ENCODE measurements at places on chromosomes 2 and 18.

DNA sequence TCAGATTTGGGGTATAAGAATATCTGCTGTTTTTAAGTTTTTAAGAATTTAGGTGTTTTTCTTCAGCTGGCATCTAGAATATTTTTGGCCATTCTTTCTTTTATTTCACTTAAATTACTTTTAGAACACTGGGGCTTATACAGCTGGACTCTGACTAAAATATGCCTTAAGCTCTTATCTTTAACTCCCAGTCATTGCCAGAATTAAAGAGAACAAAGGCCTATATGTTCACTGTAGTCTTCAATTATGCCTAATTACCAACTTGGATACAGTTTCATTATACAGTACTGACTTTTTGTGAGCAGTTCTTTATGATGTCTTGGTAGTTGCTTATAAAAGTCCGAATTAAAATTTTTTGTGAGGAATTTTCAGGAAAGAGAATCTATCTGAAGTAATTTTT, 192.8 kb downstream of the ZNF407 start:
- DNase-seq = no peak

DNA sequence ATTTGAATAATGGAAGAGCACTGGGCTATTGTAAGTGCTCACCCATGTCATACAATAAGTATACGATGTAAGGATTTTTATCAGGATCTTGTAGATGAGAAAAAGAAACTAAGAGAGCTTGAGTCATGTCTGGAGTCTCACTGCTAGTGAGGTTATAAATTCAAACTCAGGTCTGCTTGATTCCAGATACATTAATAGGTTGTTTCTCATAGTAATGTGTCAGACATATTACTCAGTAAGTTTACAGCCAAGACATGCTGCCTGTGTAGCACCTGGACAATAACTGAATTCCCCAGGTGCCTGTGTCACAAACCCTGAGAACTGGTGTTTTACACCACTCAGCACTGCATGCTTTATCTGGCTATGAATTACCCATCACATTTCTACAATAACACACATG, 216.9 kb upstream of the LRP1B start:
- DNase-seq = no peak

DNA sequence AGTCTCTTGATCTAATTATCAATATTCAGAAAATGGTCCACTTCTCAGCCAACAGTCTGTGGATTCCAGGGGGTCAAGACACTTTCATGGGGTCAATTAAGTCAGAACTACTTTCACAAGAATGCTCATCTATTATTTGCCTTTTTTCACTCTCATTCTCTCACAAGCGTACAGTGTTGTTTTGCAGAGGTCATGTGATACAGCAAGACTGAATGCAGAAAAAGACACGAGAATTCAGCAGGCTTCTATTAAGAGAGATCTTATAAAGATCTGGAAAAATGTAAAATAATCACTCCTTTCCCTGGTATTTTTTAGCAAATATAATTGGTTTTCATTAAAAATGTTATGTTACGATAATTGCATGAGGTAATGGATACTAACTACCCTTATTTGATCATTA, 8.7 kb downstream of the RPRD1A start:
- DNase-seq = no peak

- no peak for DNase-seq
These were observed 138.6 kb downstream of the BCL2 start for GRCh38 chr18:63180971-63181376.

- DNase-seq = peak; percentile 15
These were observed 23.3 kb downstream of the SLC30A6 start for GRCh38 chr2:32189011-32189410.

GRCh38 chr2:233265899-233266431, 14.5 kb downstream of the ATG16L1 start:
- no peak for DNase-seq

DNA sequence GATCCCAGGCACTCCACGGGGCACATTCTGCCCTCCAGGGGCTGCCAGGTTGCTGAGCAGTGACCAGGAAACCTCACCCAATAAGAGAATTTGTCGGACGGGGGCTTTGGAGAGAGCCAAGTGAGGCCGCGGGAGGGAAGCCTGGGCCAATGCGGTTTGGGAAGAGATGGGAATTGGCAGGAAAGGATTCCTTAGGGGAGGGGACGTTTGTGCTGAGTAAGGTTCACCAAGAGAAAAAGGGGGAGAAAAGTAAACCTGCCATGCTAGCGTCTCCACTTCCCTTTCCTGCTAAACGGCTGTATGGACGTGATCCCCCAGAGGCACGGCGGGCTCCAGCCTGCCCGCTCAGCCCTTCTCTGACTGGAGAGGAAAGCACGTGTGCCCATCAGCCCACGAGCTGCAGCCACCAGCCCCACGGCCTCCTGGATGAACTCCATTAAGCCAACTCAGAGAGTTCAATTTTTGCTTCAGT, 194.4 kb upstream of the ID2 start:
- DNase-seq = peak; percentile 44

DNA sequence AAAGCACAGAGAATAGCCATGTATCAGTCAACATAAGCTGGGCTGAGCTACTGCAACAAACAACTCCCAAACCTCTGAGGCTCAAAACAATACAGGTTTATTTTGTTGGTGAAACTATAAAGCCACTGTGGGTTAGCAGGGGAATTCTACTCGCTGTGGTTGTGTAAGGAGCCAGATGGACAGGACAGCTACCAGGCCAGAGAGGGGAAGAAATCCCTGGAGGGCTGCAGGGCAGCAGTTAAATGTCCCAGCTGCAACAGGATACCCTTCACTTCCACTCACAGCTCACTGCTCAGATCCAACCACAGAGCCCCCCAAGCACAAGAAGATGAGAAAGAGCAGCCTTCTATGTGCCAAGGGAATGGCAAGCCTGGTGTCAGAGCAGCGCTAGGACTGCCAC, 245.9 kb upstream of the RAB6C start:
- no peak for DNase-seq

GRCh38 chr2:48313036-48313877, 216.7 kb upstream of the STON1 start:
- no peak for DNase-seq

DNA sequence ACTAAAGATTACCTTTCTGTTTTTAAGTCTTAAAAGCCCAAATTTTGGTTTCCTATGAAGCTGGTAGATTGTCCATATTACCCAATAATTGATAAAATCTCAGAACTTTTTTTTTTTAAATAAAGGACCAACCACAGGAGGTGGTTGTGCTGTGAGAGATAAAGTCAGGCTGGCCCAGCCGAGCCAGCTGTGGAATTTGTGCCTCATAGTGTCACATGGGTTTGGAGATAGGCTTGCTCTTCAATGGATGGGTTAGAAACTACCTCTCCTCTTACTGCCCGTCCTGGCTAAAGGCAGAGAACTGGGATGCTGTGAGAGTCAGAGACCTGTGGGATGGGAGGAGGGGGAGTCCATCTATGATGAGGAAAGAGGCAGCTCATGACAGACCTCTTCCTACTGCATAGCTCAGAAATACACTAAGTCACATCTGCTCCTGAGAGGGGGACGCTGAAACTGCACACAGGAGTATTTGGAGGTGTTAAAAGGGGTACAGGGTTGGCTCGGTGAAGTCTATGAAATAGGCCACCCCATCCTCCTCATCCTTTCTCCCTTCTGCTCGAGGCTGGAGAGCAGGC, 99.7 kb upstream of the MGAT4A start:
- no peak for DNase-seq

Data from osteoblast (primary cell).